AG10803 (cell line): ENCODE measurements at places on chromosomes 13 and 19.
A peak's percentile ranks its signal among the peaks of the same experiment; 100 is the strongest.

DNA sequence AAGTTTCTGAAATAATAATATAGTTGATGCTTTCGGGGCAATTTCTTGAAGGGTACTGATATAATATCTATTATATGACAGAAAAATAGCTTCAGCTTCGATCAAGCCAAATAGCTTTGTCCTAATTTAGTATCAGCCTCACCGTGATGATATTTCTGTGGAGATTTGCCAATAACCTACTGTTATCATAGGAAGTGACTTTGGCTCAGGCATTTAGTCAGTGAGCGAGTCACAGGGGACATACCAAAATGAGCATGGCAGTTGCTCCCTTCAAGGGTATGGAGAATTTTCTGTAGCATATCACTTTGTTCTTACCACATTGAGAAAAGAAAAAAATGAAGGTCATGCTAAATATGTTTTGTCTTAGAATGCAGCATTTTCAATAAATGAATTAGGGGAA is 767.6 kb upstream of the SLITRK1 start:
- DNase-seq: peak; percentile 11

GRCh38 chr19:39996218-39996810 is 546 bp upstream of the ZNF546 start:
- DNase-seq: peak; percentile 61

DNA sequence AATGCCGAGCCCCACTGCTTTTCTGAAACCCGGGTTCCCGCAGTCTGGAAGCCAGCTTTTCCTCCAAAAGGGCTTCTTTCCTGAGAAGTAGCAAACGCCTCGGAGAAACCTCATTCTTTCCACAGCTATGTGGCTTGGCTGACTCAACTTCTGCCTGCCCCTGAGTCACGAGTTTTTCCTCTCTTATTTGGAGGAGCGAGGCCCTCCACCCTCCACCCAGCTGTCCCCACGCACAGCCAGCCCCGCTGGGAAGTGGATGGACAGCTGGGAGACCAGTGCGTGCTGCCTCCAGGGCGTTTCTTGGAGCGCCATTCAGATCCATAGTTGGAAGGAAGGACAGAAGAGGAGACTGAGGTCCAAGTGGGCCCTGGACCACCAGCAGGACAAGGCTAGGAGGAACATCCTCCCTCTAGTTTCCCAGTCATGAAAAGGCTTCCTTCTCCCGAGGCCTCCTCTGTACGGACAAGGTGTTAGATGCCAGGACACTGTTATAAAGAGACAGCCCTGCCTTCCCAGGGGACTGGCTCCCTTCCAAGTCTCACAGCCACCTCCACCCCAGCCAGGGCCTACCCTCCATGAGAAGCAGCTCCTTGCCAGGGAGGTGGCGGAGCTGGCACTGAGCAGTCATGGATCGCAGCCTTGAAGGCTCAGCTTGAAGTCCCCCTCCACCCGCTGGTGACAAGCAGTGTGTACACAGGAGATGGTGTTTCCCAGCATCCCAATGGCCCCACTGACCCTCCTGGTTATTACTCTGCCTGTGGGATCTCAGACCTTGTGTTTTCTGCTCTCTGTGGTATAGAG is 2.5 kb upstream of the PLEKHF1 start:
- peak; percentile 94 for DNase-seq

GRCh38 chr19:17202249-17202648 is 12.9 kb upstream of the USE1 start:
- no peak for DNase-seq

DNA sequence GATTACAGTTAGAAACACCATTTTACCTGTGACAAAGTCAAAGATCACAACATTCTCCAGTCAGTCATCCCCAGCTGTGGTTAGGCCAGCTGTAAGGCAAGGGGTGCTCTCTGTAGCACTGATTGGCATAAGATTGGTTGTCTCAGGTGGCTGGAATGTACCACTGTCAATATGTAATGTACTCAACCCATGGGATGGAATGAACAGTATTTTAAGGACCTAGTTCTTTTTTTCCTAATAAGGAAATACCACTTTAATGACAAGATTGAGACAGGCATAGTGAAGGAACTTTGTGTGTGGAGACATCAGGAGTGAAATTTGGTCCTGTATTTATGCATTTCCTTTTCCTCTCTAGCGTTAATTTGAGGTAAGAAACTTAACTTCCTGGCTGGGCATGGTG is 310.7 kb downstream of the ITGBL1 start:
- DNase-seq: peak; percentile 5

DNA sequence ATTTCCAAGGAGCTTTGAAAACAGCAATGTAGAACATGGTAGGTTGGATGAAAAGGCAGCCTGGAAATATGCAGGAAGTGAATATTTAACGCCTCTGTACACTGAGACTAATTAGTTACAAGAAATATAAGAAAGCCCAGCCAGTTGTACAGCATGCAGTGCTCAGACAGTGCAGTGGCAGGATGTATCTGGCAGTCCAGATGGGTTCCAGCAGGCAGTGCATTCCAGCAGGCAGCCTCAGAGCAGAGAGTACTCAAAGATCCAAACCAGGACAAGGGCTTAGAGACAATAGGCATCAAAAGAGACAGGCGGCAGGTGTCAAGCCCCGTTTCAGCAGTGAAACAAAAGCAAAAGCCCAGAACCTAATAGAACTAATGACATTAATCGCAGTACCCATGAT is 2776.3 kb downstream of the PCDH9 start:
- peak; percentile 4 for DNase-seq

DNA sequence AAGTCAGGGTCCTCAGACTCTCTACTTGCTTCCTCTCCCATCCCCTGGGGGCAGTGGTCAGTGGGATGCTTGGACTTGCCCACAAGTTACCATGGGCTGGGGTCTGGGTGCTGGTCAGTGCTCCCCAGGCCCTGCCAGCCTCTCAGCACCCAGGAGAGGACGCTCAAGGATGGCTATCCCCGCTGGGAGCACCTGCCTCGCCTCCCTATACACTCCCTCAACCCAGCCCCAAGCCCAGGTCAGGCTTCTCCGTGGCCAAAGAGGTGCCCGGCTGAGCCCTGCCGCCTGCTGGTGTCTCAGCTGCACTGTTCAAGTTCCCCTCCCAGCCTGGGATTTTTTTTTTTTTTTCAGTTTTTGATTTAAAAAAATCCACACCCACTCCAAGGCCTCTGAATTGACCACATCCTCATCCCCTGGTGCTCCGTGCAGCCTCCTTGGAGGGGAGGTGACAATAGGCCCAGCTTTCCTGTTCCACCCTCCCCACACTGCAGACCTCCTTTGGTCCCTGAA is 10.8 kb downstream of the F2RL3 start:
- DNase-seq: peak; percentile 25

DNA sequence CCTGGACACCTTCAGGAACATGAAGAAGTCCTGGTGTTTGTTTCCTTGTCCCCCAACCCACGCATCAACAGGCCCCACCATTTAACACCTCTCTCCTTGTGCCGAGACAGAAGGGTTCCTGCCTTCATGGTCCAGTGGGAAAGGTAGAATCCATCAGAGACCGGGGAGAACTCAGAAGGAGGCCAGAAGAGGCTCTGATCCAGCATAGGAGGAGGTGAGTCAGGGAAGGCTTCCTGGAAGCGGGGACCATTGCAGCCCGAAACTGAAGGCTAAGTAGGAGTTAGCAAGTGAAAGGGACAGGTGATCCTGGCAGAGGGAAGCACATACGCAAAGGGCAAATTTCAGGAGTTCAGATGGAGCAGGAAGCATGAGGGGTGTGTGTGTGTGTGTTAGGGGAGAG is 484 bp downstream of the ICAM3 start:
- DNase-seq: no peak

GRCh38 chr13:88339271-88339741 is 668.1 kb downstream of the SLITRK5 start:
- DNase-seq: no peak

DNA sequence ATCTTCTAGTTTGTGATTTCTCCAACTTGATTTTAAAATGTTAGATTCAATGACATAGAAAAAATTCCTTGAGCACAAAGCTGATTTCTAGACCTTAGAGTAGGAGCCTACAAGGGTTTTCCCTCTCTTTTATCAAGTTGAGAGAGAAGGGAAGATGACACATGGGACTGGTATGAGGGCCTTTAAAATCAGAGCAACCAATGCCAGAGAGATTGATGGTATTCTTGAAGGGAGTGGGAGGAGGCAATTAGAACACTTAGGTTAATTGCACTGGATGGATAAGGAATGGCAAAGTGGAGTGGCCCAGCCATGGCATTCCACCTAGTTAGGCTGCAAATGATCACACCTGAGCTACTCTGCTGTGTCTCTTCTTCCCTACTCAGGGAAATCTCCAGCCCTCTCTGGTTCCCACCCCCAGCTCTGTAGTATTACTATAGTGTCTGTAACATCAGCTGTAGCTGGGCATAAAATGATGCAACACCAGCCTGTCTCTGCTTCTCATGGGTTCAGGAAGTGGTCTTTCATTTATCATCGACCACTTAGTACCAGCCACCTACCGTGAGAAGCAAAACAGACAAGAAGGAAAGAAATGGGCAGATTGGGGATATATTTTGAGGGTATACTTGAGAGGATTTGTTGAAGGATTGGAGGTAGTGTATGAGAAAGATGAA is 333.6 kb downstream of the DLEU7 start:
- peak; percentile 36 for DNase-seq

- DNase-seq: no peak
These were observed 124.3 kb downstream of the PTPRS start for GRCh38 chr19:5216141-5216847.

DNA sequence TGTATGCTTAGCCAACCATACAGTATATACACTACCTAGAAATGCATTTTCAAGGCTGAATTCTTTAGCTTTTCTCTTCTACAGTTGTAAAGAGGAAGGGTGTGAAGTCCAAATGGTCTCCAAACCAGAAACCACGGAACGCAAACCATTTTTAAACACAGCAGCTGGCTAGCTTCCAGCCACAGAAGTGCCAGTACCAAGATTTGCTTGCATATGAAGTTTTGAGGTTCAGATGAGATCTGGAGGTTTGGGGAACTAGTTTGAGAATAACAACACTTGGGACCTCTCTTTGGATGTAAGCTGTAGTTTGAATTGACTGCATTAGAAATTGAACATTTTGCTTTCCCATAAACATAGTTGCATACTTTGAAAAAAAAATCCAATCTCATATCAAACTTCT is 1243.5 kb downstream of the EFNB2 start:
- no peak for DNase-seq

DNA sequence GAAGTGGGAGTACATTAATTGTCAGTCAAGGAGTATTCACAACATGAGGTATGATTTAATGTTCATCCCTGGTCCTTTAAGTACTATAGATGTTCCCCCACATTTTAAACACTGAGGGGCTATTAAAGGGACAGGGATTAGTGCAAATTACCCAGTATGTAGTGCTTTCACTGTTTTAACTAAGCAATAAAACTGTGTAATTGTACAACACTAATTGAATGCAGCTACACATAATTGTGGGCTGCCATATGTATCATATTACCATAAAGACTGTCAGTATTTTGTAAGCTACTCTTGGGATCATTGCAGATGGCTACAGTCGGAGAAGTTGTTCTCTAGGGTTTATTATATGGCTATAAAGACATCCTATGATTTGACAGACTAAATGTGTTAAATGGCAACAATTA is 316.6 kb downstream of the DCLK1 start:
- DNase-seq: peak; percentile 23

GRCh38 chr19:9883231-9883758 is 48.2 kb downstream of the PIN1 start:
- no peak for DNase-seq

DNA sequence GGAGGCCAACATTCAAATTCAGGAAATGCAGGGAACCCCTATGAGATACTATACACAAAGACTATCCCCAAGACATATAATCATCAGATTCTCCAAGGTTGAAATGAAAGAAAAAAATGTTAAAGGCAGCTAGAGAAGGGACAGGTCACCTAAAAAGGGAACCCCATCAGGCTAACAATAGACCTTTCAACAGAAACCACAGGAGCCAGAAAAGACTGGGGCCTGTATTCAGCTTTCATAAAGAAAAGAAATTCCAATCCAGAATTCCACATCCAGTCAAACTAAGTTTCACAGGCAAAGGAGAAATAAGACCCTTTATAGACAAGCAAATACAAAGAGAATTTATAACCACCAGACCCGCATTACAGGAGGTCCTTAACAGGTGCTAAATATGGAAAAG is 1703.6 kb upstream of the PRR20A start:
- DNase-seq: no peak

DNA sequence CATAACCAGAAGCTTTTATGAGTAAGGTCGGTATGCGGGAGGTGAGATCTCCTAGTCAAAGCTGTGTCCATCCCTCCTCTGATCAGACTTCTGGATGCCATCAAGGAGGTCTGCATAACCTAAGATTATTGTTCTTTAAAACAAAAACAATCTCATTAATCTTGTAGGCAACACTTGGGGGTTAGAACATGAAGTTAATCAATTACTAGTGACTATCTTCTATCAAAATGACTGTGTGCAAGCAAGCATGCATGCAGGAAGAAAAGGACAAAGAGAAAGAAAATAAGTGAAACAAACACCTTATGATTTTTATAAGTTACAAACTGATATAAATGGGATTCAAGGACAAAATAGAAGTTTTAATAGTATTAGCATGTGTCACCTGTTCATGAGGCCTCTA is 2435.9 kb upstream of the PCDH20 start:
- no peak for DNase-seq

DNA sequence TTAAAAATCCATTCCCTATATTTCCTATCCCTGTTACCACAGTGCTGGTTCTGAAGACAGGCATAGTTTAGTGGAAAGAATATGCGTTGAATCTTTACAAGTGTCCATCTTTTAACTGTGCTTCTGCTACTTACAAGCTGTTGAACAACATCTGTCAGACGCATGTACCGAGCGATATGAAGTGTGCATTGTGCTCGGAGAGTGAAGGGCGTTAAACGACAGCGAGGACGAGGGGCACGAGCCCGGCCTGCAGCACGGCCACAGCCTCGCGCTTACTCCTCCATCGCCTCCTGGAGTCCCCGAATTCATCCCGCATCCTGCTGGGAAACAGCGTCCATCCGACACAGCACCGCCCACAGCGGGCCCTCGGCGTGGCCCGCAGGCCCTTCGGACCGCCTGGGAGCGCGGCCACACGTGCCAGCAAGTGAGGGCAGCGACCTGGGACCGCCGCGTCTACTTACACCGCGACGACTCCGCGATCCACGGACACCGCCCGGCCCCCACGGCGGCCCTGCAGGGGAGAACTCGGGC is 514 bp downstream of the PCID2 start:
- DNase-seq: peak; percentile 54

- no peak for DNase-seq
These were observed 309.1 kb downstream of the KLF12 start for GRCh38 chr13:73825143-73825542.

DNA sequence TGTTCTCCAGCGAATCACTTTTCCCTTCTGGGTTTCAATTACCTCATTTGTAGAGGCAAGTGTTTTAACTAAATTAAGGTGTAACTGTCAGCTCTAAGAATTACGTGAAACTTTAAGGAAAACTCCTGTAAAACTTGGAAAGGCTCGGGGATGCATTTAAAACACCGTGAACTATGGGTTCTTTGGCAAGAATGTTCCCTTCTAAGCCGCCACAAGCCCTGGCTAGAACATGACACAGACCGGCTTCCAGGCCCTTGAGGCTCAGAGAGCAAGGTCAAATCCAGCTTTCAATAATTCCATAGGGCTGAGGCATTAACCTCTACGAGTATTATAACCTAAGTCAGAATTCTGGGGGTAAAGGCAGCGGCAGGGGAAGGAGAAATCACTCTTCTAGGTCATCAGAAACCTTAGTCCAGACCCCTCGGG is 685 bp downstream of the VWA8 start:
- DNase-seq: peak; percentile 39
